Motor neuron (in vitro differentiated cells): ENCODE measurements at places on chromosomes 7 and 10.

DNA sequence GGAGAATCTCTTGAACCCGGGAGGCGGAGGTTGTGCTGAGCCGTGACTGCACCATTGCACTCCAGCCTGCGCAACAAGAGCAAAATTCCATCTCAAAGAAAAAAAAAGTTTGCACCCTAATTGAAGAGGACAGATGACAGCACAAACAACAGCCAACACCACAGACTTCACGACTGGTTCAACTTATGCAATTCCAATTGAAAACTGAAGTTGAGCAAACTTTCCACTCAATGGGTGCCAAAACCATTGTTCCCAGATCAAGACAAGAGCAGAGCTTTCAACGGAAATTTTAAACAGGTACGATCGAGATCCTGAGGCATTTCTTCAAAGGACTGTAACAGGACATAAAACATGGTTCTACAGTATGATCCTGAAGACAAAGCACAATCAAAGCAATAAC is 149.7 kb downstream of the KMT2E start:
- no peak for ATAC-seq

DNA sequence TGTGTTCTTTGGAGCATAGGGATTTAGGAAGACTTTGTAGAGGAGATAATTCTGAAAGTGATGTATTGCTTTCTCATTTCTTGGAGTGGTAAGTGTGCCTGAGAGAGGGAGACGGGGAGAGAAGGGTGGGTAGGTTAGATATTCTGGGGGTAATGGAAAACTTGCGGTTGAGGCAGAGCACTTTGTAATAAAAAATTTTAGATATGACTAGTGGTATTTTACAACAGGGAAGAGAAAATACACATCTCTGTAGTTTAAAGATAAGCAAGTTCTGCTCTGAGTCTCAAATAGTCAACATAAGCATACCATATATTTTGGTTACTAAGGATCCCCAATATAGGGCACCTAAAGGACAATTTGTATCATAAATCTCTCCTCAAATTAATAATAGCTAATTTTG is 6.6 kb downstream of the VPS50 start:
- no peak for ATAC-seq

DNA sequence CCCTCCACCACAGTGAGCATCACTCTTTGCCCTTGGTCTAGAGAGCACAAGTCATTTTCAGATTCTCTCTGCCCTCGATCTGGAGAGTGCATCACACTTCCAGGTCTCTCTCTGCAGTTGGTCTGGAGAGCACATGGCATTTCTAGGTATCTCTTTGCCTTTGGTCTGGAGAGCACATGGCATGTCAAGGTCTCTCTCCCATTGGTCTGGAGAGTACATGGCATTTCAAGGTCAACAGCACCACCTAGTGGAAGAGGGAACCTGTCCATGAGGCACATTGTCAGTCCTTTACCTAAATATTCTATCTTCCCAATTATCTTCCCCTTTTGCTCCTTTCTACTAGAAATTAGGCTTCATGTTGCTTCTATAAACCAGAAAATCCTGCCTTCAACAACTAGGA is 1139.4 kb downstream of the XPNPEP1 start:
- ATAC-seq: peak; percentile 80

- no peak for ATAC-seq
Measured at GRCh38 chr10:16423599-16423998, 13.2 kb upstream of the PTER start.

DNA sequence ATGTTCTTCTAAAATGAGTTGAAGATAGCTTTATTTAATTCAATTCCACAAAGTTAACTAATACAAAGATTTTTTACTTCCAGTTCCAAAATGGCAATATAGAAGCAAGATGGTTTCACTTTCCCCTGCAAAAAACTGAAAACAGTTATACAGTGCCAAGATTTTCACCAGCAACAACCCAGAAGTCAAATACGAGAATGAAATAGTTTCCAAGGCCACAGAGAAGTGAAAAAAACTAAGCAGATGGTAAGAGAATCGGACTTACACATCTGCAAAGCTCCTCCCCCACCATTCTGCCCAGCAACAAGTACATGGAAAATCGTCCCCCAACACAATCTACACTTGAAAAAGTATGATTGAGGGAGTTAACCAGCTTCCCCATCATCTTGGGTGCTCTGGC is 30.3 kb upstream of the KEL start:
- no peak for ATAC-seq

GRCh38 chr7:101717628-101718357 is 88.7 kb upstream of the MYL10 start:
- peak; percentile 92 for ATAC-seq

GRCh38 chr7:8773518-8773917 is 340.1 kb downstream of the NXPH1 start:
- no peak for ATAC-seq

GRCh38 chr7:44824894-44825526 is 22.9 kb downstream of the H2AZ2 start:
- ATAC-seq: no peak

DNA sequence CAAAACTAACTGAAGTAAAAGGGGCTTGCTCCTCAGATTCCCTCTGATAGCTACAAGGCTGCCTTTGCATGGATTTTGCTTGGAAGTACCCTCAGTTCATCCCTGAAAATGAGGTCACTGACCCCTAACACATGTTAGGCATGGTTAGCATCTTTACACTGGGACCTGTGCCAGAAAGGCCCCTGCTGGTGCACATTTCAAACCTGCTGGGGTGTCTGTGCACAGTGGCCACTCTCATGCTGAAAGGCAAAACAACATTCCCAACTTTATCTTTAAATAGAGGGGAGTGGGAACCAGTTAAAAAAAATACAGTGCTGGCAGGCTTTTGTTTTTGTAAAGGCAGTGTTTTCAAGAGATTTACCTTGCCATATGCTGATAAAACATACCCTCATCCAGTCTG is 99.1 kb downstream of the ANK3 start:
- ATAC-seq: no peak

GRCh38 chr10:99449023-99449422 is 18.6 kb upstream of the GOT1 start:
- ATAC-seq: no peak
